Activated CD4-positive, alpha-beta T cell treated with anti-CD3 and anti-CD28 coated beads for 4 hours (primary cell): ENCODE measurements at places on chromosomes 6 and 20.

DNA sequence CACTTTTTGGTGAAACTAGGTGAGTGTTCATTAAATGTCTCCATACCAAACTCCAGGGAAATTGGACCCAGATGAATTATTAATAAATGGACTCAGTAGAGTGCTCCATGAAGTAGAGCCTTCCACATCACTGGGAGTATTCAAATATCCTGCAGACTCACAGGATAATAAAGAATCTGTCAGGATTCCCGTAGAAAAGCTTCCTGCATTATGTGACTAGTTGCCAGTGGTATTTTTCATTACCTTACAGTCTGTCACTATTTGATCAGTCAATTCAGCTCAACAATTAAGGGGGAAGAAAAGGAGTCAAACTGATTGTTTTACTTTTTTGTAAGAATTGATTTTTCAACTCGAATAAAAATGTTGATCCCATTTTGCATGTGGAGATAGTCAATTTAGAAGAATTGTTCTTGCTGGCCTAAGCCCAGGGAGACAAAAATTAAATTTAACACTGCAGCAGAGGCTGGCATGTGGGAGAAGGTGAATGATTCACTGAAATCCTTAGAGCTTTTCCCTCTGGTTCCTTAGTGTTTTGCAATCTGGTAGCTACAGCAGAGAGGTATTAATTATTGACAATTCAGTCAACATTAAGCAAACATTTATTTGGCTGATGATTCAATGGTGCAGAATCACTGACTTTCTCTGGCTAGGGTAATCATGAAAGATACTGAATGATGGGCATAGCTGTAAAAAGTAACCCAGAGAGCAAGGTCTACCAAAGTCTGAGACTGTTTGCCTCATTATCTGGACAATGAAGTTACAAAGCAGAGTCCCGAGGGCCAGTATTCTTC, 442.4 kb downstream of the CD83 start:
- no peak for DNase-seq

DNA sequence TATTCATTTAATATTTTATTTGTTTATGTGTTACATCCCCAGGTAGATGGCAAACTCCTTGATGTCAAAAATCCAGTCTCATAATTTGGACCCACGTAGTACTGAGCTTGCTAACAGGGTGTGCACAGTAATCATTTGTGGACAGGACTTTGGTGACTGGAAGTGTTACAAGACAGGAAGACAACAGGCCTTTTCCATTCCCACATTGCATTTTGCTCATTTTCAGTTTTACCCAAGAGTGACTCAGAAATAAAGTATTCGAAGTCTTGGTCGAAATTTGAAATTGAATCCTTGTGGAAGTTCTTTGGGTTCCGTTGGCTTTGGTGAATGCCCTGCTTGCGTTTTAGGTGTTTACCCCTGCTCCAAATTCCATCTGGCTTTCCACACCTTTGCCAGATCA, 63.0 kb upstream of the THBS2 start:
- no peak for DNase-seq

GRCh38 chr6:20001286-20001685, 164.1 kb downstream of the ID4 start:
- DNase-seq: no peak

DNA sequence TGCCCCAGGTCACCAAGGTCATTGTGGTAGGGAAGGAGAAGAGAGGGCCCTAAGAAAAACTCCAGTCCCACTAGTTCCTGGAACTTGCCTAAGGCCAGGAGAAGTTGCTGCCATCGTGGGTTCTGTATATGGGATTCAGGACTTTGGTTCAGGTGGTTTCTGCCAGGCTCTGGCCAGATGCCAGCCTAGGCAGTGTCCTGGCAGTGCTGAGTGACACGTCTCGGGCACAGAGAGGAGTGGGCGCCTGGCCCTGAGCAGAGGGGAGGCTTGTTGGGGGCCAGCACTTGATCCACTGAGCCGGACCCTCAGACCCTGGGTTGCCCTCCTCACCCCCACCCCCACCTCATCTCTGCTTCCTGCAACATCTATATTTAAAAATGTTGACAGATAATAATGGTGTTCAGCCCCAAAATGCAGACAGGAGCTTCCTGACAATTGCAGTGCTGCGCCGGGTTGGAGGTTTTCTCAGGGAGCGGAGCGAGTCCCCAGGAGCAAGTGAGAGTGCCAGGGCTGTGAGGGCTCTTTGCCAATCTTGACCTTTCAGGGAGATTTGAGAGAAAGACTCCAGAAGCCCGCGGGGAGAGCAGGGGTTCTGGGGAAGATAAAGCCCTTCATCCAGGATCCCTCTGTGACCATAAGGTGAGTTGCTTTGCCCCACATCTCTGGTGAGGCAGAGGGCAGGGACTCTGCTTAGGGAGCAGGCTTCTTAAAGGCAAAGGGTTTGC, 71.9 kb downstream of the PHACTR3 start:
- DNase-seq: no peak

GRCh38 chr6:101434601-101435000, 41.1 kb downstream of the GRIK2 start:
- DNase-seq: no peak

- no peak for DNase-seq
Observed at GRCh38 chr20:57505979-57506378, 19.0 kb downstream of the CTCFL start.

- DNase-seq: no peak
Observed at GRCh38 chr20:51178153-51178552, 155.2 kb upstream of the KCNG1 start.

DNA sequence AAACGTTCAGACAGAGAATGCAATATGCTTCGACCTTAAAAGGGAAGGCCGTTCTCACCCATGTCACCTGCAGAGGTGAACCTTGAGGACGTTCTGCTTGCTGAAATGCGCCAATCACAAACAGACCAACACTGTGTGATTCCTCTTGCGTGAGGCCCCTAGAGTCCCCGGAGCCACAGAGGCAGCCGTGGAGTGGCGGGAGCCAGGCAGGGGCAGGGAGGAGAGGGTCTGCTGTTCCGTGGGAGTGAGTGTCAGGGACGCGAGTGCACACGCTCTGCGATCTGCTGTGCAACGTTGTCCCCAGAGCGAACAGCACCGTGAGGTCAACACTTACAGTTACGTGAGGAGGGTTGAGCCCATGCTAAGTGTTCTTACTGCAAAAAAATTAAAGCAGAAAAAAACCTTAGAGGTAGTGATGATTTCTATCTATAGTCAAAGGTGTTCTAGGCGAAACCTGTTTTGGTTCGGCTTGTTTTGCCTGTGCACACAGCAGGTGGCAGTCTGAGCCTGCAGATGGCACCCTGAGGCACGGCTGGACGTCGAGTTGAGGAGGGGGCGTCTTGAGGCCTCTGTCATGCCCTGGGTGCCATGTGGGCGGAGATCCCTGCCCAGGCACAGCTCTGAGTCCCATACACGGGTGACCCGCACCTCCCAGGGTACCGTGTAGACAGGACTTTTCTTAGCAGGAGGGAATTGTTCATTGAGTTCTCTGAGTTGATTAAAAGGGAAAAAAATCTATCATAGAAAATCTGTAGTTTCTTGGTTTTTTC, 71.7 kb upstream of the FRMD1 start:
- no peak for DNase-seq
